ENCODE measurements at places on chromosomes 5 and 9.

GRCh38 chr5:125286271-125286670, 539.8 kb upstream of the ZNF608 start:
- no peak for DNase-seq

- DNase-seq = no peak
These were observed 13.2 kb downstream of the IRX2 start for GRCh38 chr5:2738156-2738699.

DNA sequence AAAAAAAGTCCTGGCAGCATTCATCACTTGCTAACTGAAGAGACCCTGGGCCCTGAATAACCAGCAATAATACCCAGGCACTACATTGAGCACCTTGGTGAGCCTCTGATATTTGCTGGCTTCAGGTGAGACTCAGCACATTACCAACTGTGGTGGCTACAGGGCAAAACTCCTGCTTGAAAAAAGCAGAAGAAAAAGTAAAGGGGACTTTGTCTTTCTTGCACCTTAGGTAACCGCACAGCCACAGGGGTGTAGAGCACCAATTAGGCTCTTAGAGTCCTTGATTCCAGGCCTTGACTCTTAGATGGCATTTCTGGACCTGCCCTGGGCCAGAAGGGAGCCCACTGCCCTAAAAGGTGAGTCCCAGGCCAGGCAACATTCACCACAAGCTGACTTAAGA, 269.5 kb downstream of the AUH start:
- DNase-seq = no peak

GRCh38 chr9:76732341-76732958, 31.8 kb upstream of the PCA3 start:
- no peak for DNase-seq

- DNase-seq = no peak
These were observed 74.3 kb downstream of the NLN start for GRCh38 chr5:65796269-65796668.

DNA sequence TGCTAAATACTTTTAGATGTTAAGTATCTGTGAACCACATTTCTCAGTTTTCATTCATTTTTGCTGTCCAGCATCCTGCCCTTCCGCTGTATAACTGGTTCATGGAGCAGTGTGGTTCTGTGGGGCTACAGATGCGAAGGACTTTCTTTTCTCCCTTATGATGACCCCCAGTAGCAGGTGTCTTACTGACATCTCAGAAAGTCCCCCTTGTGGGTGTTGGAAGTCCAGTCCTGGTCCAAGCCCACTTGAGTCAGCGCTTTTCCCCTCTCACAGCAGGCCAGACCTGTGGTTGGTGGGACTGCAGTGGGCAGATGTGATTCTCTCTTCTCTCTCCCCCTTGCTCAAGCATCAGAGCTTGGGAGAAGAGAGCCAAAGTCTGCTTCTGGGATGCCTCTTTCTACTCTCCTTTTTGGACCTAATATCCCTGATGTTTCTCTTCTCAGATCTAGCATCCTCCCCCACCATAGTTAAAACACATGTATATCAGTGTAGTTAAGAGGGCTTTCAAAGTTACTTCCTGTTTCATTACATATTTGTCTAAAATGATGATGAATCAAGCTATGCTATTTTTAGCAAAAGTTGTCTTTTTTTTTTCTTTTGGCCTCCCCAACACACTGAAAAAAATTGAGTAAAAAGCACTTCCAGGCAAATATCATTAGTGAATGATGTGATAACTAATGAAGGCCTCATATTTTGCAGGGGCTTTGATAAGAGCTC, 119.5 kb upstream of the ZNF618 start:
- DNase-seq = no peak

DNA sequence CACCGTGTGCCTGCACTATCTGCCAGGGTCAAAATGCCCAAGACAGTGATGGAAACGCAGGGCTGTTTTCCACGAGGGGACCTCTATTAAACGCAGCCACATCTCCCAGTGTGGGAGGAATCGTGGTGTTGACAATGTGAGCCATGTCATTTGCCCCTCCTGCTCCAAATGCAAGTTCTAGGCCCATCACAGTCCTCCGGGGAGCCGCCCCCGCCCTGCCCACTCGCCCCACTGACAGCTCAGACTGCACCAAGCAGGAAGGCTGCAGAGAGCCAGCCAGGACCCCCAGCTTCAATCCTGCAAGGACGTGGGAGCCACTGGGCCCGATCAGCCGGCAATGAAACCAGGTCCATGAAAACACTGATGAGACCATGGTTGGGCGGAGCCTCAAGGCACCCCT, 85.9 kb downstream of the VAV2 start:
- no peak for DNase-seq

GRCh38 chr9:77885104-77885672, 146.4 kb downstream of the GNAQ start:
- DNase-seq = no peak

DNA sequence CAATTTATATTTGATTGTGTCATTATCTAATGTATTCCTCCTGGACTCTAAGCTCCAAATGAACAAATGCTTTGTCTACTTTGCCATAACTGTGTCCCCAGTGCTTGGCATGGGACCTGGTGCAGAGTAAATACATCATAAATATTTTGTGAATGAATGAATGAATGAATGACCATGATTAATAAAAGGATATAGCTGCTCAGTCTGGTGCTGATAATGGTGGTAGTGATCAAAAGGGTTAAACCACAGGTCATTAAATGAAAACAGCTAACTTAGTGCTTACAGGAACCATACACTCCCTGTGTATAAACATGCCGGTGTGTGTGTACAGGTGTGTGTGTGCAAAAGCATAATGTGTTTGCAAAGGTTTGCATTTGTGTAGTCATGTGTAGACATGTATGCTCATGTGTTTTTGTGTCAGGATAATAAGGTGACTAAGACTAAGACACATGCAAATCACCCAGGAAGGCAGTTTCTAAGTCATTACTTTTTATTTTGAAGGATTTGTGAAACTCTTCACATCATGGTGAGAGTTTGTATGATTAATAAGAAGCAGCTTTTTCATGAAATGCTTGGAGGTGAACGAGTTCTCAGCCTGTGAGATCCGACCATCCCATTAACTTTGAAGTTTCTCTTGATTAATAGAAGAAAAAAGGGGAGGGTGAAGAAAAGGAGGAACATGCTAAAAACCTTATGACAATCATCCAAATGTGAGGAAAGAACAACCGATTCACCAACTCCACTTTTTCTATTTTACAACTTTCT, 24.6 kb downstream of the SPARC start:
- no peak for DNase-seq

DNA sequence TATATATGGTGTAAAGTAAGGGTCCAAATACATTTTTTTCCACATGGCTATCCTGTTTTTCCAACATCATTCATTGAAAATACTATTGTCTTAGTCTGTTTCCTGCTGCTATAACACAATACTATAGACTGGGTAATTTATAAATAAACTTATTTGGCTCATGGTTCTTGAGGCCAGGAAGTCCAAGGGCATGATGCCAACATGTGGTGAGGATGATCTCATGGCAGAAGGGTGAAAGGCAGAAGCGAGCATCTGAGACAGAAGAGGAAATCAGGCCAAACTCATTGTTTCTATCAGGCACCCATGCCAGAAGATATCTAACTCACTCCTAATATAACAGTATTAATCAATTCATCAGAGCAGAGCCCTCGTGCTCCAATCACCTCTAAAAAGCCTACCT, 42.6 kb downstream of the ANKRD55 start:
- DNase-seq = no peak

GRCh38 chr5:56088967-56089829, 94.4 kb upstream of the IL6ST start:
- DNase-seq = peak; percentile 59

DNA sequence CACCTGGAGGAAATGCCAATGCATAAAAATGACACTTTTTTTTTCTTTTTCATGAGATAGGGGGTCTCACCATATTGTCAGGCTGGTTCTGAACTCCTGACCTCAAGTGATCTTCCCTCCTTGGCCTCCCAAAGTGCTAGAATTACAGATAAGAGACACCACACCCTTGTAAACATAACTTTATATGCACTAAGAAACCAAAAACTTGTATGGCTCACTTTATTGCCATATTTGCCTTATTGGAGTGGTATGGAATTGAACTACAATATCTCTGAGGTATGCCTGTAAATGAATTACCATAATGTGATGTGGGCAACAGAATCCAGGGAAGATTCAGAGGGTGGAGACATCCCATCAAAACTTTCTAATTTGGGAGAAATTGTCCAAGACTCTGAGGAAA, 113.9 kb downstream of the UGCG start:
- no peak for DNase-seq

GRCh38 chr5:88483964-88484672, 215.5 kb upstream of the TMEM161B start:
- DNase-seq = no peak

DNA sequence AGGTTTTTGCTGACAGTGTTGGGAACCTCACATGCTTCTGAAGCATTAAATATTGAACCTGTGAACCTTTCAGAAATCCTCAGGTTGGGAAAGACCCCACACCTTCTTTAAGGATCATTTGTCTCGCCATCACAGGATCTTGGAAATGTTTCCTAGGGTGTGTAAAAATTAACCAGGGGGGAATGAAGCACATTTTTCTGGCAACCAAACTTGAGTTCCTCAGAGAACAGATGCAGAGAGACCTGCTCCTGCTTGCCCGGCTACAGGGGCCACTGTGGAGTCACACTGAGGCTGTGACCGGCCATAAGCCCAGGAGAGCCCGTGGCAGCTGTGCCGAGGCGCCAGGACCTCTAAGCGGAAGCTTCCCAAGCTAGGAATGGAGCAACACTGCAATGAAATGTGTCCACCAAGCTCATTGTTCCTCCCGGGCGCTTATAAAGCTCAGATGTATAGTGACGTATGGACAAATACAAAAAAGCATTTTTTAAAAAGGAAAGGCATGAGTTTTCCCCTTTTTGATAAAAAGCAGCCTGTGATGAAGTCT, 7.7 kb downstream of the CXCL14 start:
- DNase-seq = no peak

DNA sequence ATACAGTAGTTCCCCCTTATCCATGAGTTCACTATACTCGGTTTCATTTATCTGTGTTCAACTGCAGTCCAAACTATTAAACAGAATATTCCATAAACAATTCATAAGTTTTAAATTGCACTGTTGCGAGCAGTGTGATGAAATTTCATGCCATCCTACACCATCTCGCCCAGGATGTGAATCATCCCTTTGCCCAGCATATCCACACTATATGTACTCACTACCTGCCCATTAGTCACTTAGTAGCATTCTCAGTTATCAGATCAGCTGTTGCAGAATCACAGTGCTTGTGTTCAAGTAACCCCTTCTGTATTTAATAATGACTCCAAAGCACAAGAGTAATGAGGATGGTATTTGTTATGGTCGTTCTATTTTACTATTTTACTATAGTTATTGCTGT, 51.5 kb downstream of the SHOC1 start:
- no peak for DNase-seq

DNA sequence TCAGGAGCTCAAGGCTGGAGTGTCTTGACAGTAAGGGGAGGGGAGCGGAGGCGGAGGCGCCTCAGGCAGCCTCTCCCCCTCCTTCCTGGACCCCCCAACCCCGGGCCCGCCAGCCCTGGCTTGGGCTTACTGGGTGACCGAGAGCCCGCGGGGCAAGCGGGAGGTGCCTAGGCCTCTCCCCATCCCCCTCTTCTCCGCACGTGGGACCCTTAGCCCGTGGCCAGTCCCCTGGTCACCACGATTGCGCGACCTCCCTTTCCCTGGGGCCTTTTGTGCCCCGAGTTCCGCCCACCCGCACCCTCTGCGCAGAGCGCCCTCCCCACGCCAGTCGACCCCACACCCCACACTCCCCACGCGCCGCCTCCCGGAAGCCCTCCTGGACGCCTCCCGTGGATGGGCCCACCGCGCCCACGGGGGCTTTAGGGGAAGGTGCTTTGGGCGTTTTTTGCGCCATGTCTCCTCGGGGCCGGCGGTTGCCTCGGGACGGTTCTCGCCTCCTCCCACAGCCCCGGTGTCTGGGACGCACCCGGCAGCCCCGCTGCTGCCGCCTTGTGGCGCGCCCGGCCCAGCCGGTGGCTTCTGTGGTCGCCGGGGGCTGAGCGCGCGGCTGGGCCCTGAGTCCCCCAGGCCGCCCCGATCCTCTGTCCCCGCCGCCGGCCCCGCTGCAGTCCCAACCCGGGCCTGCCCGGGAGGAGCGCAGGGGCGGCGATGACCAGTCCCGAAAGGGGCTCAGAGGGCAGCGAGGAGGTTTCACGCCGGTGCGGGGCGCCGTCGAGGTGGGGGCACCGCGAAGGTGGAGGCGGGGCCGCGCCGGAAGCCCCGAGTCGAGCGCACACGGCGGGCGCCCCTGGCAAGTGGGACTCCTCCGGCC, 3.2 kb downstream of the TOR4A start:
- DNase-seq = no peak

DNA sequence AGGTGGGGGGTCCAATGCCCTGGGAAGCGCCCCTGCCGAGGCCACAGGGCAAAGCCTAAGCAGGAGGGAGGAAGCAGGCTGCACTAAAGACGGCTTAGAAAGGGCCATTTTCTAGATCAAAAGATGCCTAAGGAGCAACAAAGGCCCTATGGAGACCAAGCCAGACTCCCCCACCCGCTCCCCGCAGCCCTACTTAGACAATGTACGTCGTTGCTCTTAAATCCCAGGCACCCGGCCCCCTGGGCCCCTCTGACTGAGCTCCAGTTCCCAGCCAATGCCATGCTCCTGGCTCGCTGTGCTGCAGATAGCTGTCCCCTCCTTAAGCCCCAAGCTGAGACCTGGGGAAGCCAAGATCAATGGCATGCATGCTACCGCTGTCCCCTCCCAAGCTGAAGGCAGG, 10.3 kb downstream of the IPPK start:
- DNase-seq = no peak

- DNase-seq = no peak
These were observed 99.2 kb upstream of the SPATA31C2 start for GRCh38 chr9:88237479-88237961.

DNA sequence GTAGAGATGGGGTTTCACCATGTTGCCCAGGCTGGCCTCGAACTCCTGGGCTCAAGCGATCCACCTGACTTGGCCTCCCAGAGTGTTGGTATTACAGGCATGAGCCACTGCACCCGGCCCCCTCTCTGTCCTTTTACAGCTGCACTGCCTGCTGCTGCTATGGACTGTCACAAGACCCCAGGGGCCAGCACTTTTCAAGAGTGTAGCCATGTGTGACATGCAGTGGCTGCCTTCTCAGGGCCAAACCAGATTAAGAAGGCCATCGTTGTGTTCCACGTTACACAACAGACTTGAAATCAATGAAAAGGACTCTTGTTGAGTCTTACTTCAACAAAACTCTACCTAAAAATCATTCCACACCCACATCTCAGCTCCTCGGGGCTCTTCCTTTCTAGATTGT, 78.9 kb upstream of the ICE1 start:
- DNase-seq = no peak

GRCh38 chr5:89087551-89088318, 204.8 kb upstream of the MEF2C start:
- no peak for DNase-seq

Data from activated CD8-positive, alpha-beta memory T cell treated with anti-CD3 and anti-CD28 coated beads, Interleukin-2, amount 50 U/mL, for 48 hours (primary cell).